ENCODE measurements at places on chromosomes 1 and 21.

- DNase-seq: peak; percentile 69
Observed at GRCh38 chr1:172742599-172743500, 83.9 kb downstream of the FASLG start.

DNA sequence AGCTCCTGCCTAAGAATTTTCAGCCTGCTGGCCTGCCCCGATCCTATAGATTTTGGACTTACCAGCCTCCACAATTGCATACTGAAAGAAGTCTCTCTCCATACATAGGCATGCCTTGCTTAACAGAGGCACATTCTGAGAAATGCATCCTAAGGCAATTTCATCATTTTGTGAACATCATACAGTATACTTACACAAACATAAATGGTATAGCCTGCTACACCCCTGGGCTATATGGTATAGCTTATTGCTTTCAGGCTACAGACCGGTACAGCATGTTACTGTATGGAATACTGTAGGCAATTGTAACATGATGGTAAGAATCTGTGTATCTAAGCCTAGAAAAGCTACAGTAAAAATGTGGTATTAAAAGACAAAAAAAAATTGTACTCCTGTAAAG is 174.7 kb downstream of the NRIP1 start:
- DNase-seq: no peak

DNA sequence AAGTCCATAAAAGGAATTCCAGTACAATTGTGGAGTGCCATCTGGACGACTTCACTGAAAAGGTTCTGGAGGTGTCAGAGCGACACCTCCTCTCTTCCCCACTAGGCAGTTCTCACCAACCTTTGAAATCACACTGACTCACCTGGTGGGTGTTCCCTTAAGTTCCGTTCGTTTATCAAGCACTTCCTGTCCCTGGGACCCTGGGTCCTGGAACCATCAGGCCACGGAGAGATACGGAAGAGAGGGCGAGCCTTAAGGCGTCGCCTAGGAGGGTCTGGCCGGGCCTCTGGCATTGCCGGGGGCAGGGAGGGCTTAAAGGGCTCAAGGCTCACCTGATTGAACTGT is 317 bp downstream of the SPAG17 start:
- DNase-seq: peak; percentile 58

DNA sequence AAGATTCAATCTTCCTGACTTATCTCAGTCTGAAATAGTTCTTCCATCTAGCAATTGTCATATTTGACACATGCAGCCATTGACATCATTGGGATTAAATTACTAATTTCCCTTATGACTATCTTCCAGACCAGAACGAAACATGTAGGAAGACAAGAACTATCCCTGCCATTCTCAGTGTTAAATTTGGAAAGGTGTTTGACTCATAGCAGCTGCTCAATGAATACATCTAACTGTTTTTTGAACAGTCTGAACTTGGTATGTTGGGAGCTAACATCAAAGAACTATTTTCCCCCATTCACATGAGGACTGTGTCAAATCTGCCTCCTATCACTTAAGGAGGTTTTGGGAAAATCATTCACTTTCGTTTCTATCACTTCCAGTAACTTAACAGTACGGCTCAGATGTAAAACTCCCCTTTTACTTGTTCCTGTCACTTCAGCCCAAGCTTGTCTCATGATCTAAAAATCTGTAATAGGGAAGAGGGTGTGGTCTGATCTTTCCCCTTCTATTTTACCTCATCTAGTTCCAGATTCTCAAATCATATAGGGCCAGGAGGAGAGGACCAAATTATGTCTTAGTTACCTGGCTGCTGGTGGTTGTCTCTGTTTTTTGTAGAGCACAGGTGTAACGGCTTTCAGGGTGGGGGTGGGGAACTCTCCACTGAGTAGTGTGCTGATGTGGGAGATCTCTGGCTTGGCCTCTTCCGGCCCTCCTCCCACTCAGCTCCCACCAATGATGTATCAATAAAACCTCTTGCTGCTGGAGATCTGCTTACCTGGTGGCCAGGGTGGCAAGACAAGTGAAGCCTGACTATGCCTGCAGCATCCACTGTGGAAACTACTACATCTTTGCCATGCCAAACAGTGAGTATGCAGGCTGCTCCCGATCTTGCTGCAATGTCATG is 26.2 kb upstream of the SLAMF1 start:
- no peak for DNase-seq

All from erythroblast (primary cell).